ENCODE measurements at places on chromosomes 2 and 18.

GRCh38 chr2:21427606-21428005 lies 303.8 kb downstream of the TDRD15 start:
- DNase-seq = no peak

GRCh38 chr2:218448934-218449333 lies 30.0 kb downstream of the VIL1 start:
- DNase-seq = no peak

DNA sequence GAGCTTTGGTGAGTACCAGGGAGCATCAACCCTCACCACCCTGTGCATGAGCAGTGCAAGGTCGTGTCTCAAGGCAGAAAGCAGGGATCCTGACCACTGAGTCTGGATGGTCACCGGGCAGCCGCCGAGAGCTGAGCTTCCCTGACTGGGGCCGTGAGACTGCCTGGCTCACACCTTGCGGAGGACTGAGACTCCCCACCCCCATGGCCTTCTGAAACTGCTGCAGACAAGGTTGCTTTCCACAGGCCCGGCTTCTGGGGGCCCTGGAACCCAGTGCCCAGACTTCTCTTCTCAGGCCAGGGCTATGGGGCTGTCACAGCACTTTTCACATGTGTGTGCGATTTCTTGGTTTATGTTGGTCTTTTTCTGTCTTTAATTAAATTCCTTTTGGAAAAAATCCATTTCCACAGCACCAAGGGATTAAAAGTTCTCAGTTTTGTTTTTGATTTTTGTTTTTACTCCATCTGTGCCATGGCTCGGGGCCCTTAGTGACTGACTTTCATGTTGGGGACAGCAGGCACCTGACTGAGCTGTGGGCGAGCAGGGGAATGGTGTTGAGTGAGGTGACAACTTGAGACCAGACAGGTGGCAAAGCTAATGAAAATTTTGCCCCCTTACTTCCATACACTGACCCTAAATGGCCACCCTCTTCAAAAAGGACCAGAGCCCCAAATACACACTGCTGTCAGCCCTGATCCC lies 297.9 kb downstream of the CYP26B1 start:
- no peak for DNase-seq

DNA sequence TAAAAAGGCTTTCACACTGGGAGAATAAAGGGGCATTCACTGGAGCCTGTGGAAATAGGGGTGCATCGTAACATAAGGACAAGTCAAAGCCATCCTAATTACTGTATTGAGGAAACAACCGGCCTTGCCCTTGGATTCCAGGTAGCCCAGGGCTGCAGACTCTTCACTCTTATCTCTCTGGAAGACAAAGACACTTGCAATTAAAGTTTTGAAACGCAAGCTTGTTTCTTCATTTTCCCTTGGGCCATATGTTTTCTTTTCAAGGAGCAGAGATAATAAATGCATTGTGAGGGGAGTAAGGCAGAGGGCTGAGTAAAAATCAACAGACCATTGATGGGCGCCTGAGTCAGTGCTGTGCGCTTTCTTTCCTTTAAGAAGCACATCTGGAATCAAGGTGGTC lies 11.5 kb downstream of the TNFRSF11A start:
- no peak for DNase-seq

DNA sequence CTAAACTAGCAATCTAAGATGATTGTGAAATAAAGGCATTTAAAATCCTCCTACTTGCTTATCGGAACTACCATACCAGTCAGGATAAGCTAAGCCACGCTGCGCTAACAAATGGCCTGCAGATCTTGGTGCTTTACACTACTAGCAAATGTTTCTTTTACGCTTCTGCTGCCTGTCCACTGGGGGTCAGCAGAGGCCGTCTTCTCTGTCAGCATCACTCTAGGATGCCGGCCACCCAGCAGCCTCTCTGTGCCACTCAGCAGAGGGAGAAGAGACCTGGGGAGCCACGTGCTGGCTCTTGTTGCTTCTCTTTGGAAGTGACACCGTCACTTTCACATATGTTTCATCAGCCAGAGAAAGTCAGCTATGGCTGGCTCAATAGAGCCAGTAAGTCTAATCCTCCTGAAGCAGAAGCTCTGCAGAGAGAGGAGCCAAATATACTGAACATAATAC lies 36.6 kb downstream of the COPS8 start:
- DNase-seq = no peak

Measured in hypothalamus (tissue), 51 donors.